ENCODE measurements at places on chromosomes 12 and 14.

- peak; percentile 66 for DNase-seq
Observed at GRCh38 chr12:98894412-98895085, 249.5 kb downstream of the APAF1 start.

- DNase-seq: no peak
Observed at GRCh38 chr14:80108430-80108829, 102.9 kb downstream of the DIO2 start.

- DNase-seq: no peak
Observed at GRCh38 chr12:121538699-121539061, 42.1 kb downstream of the KDM2B start.

DNA sequence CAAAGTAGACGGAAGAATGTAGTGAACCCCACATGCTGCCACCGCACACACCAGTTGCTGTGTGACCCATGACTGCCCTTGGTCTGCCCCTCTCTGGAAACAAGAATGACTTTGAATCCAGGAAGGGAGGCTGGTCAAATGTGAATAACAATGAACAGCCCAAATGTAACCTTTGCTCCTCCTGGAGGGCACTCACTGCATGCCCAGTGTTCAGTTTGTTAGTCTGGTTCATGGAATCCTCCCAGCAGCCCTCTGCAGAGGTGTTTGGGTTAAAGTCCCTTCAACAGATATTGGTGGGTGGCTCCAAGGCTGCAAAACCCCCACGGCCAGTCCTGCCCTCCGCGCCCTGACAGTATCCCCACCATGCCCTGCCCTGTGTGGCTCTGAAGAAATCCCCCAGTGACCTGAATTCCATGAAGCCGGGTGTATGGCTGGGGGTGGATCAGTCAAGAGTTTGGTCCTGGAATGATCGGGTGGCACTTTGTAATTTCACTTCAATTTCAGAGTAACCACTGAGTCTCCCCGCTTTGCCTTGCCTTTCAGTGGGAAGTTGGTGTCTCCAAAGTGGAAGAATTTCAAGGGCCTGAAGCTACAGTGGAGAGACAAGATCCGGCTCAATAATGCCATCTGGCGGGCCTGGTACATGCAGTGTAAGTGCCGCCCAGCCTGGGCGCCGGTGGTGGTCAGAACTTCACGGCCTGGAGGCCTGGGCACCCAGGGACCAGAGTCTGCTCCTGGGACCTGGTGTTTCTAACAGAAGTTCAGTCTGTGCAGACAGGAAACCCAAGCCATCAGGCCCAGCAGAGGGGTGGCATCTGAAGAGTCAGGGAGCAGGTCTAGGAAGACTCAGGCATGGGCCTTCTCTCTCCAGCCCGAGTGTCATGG, 47.1 kb downstream of the IL31 start:
- no peak for DNase-seq

GRCh38 chr14:69043596-69044260, 64.6 kb upstream of the ACTN1 start:
- DNase-seq: no peak

Measured in right kidney (tissue), 9 donors.